ENCODE measurements at places on chromosomes 6 and 20.

DNA sequence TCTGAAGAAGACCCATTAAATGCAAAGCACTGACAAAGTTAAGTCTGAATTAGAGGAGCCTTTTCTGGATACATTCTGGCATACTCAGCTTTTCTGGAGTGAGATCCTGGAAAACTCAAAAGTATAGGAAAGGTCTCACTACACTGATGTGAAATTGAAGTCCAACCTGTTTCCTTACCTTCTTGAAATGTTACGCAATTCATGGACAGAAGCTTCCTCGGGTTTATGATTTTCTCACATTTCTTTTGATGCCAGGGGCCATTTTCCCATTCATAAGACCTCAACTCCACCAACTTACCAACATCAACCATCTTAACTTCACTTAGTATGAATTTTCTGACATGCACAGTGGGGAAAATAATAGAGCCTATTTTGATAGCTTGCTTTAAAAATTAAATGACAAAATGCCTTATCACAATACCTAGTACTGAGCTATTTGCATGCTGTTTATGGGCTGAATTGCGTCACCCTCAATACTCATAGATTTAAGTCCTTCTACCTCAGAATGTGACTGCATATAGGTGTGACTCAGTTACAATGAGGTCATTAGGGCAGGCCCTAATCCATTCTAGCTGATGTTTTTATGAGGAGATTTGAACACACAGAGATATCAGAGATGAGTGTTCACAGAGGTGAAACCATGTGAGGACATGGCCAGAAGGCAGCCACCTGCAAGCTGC, 73.4 kb upstream of the RAB32 start:
- no peak for DNase-seq

GRCh38 chr6:158049055-158050028, 67.7 kb downstream of the SYNJ2 start:
- DNase-seq, result no peak

GRCh38 chr20:59458645-59459044, 145.7 kb upstream of the PHACTR3 start:
- no peak for DNase-seq

GRCh38 chr6:169101981-169102380, 151.7 kb downstream of the THBS2 start:
- no peak for DNase-seq

- DNase-seq, result no peak
Measured at GRCh38 chr6:89952105-89952671, 57.9 kb downstream of the GJA10 start.

- DNase-seq, result peak; percentile 54
Measured at GRCh38 chr20:25750765-25751696, 54.4 kb upstream of the ZNF337 start.

DNA sequence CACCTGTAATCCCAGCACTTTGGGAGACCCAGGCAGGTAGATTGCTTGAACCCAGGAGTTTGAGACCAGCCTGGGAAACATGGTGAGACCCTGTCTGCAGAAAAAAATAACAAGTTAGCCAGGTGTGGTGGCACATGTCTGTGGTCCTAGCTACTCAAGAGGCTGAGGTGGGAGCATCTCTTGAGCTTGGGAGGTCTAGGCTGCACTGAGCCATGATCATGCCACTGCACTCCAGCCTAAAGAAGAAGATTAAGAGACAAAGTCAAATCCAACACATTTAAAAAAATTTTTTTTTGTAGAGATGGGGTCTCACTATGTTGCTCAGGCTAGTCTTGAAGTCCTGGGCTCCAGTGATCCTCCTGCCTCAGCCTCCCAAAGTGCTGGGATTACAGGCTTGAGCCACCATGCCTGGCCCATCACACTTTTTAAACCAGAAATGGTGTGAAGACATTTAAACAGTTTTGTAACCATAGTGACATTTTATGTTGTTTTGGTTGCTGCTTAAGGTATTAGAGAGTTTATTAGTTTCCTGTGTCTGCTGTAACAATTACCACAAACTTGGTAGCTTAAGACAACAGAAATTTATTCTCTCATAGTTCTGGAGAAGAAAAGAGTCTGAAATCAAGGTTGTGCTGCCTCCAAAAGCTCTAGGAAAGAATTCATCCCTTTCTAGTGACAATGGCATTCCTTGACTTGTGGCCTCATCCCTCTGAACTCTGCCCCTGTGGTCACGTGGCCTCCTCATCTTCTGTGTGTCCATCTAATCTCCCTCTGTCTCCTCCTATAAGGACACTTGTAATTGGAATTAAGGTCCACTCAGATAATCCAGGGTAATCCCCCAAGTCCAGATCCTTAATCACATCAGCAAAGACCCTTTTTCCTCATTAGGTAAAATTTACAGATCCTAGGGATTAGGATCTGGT, 104.6 kb upstream of the TNFAIP3 start:
- DNase-seq, result no peak

DNA sequence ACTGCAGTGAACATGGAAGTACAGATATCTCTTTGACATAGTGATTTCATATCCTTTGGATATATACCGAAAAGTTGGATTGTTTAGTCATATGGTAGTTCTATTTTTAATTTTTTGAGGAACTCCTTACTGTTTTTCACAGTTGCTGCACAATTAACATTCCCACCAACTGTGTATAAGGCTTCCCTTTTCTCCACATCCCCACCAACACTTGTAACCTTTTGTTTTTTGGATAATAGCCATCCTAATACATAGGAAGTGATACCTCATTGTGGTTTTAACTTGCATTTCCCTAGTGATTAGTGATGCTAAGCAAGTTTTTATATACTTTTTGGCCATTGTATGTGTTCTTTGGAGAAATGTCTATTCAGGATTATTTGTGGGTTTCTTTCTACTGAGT, 45.1 kb upstream of the TENT5A start:
- DNase-seq, result no peak

All from left colon (tissue), 2 donors.